ENCODE measurements at places on chromosomes 16 and 17.

- DNase-seq, result no peak
Measured at GRCh38 chr17:60303406-60304099, 88.4 kb downstream of the USP32 start.

GRCh38 chr16:74601126-74601871 is 5.6 kb downstream of the GLG1 start:
- no peak for DNase-seq

DNA sequence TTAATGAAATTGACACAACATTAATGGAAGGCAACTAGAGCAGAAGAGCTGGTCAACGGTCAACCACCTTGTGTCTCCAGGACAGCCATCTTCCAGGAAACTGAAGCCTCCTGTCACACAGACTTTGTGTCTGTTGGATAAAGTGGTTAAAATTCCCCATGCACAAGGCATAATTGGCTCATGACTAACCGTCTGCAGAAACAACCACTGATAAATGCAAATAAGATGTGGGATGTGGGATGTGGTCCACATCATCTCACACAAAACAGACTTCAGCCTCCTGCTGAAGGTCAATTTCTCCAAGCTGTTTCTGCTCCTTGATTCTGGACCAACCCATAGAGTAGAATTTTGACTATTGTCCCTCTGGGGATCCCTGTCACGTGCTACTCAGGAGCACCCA is 26.9 kb upstream of the XYLT1 start:
- no peak for DNase-seq

DNA sequence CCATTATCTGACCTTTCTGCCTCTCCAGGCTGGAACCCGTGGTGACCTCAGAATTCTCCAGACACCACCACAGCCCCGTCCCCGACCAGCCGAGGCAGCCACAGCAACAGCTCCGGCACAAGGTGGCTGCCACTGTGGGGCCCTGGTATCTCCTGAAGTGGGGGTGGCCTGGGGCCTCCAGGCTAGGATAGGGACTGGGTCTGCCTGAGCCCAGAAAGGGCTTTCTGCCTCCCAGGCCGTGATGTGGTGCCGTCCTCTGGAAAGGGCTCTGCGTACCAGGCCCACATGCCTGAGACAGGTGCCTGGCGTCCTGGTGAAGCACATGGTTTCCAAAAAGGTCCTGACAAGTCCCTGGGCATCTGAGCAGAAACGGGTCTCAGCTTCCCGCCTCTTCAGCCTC is 17.1 kb downstream of the FLYWCH1 start:
- no peak for DNase-seq

- no peak for DNase-seq
Measured at GRCh38 chr16:57013229-57013628, 23.9 kb downstream of the NLRC5 start.

All from NCI-H82 (cell line).